ENCODE measurements at places on chromosomes 5 and 9.

- no peak for DNase-seq
Measured at GRCh38 chr5:422323-423232, 20.4 kb upstream of the EXOC3 start.

DNA sequence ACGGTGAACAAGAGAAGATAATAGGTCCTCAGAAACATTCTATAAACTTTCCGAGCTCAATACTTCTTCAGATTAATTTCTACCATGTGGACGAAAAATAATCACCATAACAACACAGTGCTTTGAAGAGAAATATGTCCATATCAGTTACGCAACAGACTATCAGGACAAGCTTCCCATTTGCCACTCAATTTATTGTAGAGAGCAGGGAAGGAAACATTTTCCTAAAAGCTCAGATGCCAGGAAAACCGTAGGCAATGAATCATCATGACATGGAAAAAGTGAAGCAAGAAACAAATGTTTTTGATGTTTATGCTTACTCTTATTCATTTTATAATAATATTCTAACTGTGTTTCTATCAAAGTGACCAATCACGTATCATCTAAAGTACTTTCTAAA lies 87.6 kb downstream of the S1PR3 start:
- no peak for DNase-seq

DNA sequence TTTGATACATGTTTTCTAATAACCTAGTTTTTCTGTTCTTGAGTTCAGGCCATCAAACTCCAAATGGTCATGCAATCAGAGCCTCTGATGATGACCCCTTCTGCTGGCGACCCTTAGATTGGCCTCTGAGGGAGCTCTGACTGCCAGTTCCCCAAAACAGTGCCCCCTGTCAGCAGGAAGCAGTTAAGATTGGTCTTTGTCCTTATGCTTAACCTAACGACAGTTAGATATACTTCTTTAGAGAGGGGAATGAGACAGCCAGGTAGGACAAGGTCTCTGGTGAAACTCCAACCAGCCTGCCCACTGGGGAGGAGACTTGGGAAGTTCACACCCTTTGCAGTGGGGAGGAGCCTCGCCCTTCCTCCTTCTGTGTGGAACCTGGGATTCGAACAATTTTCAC lies 390.4 kb upstream of the KIF2A start:
- DNase-seq = no peak

- no peak for DNase-seq
Measured at GRCh38 chr9:124284237-124284831, 26.6 kb downstream of the NEK6 start.

GRCh38 chr5:179387151-179388110 lies 42.2 kb upstream of the ADAMTS2 start:
- DNase-seq = no peak

DNA sequence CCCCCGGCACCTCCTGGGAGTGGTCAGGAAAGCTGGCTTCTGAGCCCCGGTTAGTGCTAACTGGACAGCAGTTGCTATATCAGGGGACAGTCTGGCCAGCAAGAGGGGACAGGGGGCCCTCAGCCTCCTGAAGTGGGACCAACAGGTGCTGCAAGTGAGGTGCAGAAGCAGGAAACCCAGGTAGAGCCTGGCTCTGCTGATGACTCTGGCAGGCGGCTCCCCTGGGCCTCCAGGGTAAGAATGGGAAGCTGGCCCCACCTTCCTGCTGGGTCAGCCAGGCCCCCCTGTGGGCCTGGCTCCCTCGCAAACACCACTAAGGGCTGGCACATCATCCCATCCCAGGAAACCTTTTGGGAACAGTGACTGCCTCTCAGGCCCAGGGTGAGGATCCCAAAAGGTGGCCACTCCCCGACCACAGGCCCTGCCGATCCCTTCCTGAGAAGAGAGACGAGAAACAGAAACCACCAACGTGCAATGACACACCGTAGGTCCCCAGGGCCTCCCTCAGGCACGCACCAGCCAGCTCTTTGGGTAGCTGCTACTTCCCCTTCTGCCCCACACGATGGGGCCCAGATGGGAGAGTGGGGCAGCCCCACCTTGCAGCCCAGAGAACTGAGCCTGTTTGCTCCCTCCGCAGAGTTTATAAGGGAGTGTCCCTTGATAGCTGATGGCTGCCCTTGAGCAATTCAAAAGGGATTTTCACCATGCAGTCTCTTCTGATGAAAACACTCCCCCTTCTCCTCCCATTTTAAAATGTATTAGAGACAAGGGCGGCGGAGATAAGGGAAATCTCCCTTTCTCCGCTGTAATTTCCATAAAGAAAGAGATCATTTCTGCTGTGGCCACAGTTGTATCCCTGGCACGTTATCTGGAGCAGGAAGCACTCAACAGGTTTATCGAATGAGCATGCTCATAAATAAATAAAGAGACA lies 76.8 kb downstream of the STK10 start:
- no peak for DNase-seq
